ENCODE measurements at places on chromosomes 6 and 20.
A peak's percentile ranks its signal among the peaks of the same experiment; 100 is the strongest.

DNA sequence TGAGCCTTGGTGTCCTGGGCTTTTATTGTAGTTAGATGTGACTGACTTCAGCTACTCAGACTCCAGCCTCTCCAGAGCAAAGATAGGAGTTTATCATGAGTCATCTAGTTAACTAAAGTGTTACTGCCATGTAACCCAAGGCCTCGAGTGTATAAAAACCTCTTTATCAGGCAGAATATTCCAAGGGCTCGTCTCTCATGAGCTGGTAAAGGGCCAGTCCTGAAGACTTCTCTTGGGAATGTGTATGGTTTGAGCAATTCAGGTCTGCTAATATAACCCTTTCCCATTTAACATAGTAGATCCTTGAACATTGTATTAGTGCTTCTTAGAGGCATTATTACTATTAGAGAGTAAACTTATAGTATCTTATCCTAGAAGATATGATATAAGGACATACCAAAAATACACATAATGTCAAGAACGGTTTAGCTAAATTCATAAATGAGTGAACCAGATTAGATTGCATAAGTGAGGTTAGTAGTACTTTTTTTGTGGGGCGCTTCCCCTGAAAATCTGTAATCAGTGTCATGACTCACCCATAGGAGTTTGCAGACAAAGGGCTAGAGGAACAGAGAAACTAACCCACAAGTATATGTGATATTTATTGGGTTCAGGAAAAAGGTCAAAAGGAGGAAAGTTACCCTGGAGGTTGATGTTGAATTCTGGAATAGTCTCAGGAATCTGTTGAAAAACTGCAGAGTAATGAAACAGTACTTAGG, 16.0 kb downstream of the DSE start:
- peak; percentile 87 for DNase-seq

DNA sequence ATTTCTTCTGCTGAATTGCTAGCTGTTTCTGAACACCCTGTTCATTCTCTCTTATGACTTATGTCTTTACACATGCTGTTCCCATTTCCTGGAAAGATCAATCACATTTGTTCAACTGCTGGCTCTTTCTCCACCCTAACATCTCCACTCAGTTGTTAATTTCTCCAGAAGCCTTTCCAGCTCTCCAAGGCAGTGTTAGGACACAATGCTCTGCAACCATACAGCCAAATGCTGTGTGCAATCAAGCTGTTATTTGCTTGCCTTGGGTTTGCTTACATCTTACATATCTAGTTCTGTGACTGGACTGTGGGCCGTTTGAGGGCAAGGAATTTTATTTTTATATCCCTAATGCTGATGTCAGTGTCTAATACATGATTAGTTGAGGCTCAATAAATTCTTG, 24.2 kb upstream of the CITED2 start:
- DNase-seq = no peak

- no peak for DNase-seq
Observed at GRCh38 chr6:144158133-144158532, 7.8 kb downstream of the STX11 start.

DNA sequence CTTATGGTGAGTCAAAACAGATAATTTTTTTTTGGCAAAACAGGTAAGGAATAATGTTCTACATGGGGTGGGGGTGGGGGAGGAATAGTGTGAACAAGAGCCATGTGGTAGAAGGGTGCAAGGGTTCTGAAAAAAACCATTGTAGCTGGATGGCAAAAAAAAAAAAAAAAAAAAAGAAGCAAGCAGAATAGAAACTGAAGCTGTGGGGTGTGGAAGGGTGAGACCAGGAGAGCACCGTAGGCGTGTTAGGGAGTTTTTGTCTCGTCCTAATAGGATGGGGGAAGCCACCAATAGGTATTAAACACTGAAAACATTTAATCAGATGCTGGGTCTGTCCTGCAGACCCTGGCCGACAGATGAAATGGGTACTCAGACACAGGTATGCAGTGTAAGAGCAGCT, 110.1 kb downstream of the ADTRP start:
- peak; percentile 50 for DNase-seq

- peak; percentile 41 for DNase-seq
Observed at GRCh38 chr20:23049201-23050075, at the start of gene THBD. Gene THBD, minus strand, starts transcription at chr20:23049672. Its CDS starts 168 bp downstream, at chr20:23049504.

- peak; percentile 28 for DNase-seq
Observed at GRCh38 chr6:132959639-132960326, 145.4 kb downstream of the RPS12 start.

GRCh38 chr6:156953479-156954146, 176.4 kb downstream of the ARID1B start:
- DNase-seq = no peak

GRCh38 chr6:6907286-6907685, 200.5 kb upstream of the RREB1 start:
- no peak for DNase-seq

GRCh38 chr6:11772109-11772825, 6.3 kb downstream of the ADTRP start:
- peak; percentile 87 for DNase-seq

GRCh38 chr6:160273196-160273595, 14.6 kb upstream of the SLC22A2 start:
- no peak for DNase-seq

GRCh38 chr20:21376626-21377025, 20.7 kb downstream of the NKX2-4 start:
- no peak for DNase-seq

- DNase-seq = no peak
Observed at GRCh38 chr20:5482791-5483190, 166.0 kb upstream of the PROKR2 start.

DNA sequence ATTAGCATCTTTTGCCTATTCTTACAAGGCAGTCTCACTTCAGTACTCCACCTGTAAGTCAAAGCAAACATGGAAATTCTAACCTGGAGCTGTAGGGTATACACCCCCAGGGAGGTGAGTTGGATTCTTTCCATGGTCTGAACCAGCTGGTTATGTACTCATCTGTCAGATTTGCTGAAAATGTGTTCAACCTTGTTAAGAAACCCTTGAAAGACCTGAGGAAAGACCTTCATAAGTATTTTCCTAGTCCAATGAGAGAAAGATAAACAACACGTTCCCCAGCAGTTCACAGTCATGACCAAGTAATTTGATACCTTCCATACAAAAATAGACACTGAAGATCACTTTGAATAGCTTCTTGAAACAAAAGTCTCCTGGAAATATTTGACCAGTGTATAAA, 42.5 kb downstream of the ID4 start:
- DNase-seq = no peak

All from inflammatory macrophage treated with lipopolysaccharide for 4 hours (primary cell).